ENCODE measurements at places on chromosomes 5 and 9. TPM values are rescaled to one million over a fixed set of nuclear protein-coding genes. Genes with fewer than 3 reads are reported as not detected.

GRCh38 chr5:80238097-80238496, 17.8 kb downstream of the SERINC5 start:
- no peak for DNase-seq

- no peak for DNase-seq
Measured at GRCh38 chr5:138448481-138449398, 9.9 kb downstream of the REEP2 start.

DNA sequence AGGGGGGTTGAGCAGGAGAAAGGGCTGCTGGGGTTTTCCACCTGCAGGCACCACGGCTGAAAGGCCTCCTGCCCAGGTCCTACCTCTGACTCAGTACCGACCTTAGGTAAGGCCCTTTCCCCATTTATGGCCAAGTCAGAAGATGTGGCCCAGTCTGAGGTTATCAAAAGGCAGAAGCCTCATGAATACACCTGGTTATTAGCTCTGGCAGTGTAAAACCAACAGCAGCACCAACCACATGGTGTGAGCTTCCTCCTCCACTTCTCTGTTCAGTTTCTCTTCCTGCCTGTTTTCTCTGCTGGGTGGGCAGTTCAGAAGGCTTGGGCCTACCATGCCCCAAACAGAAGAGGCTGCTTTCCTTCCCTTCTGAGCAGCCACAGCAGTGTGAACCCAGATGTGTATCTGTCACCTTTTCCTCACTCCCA, 86.9 kb downstream of the UGCG start:
- peak; percentile 19 for DNase-seq

- no peak for DNase-seq
Measured at GRCh38 chr5:29218138-29218537, 1975.3 kb upstream of the CDH6 start.

- no peak for DNase-seq
Measured at GRCh38 chr5:173742432-173742816, 126.0 kb upstream of the BOD1 start.

DNA sequence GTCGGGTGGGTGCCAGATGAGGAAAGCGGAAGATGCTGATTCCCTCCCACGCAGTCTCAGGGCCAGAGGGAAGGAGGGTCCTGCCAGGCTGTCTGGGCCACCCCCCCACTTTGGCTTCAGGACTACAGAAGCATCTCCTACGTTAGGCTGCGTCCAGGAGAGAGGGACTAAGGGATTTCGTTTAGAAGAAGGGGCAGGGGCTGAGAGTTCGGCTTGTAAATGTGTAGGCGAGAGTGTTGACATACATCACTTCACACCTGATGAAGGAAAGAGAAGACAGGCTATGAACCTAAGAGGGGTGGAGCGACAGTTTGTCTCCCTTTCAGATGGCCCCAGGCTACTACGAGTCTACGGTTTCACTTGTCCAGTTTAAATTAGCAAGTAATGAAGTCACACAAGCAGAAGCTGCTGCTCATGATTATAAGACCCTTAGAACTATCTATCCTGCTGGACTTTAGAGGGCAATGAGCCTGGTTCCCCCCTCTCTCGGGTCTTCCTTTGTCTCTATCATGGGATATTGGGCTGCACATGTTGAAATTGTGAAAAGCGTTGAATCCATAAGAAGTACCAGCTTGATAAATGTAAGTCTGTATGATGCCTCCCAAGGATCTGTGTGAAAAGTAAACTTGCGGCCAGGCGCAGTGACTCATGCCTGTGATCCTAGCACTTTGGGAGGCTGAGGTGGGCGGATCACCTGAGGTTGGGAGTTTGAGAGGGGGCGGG, 193.0 kb downstream of the AOPEP start:
- DNase-seq = no peak

- peak; percentile 85 for DNase-seq
Measured at GRCh38 chr5:177357459-177358351, at the start of gene RGS14. RGS14 (plus strand) TSS chr5:177357924; CDS start chr5:177358025, 101 bp downstream.

GRCh38 chr5:94992325-94992724, 292.6 kb downstream of the MCTP1 start:
- no peak for DNase-seq

DNA sequence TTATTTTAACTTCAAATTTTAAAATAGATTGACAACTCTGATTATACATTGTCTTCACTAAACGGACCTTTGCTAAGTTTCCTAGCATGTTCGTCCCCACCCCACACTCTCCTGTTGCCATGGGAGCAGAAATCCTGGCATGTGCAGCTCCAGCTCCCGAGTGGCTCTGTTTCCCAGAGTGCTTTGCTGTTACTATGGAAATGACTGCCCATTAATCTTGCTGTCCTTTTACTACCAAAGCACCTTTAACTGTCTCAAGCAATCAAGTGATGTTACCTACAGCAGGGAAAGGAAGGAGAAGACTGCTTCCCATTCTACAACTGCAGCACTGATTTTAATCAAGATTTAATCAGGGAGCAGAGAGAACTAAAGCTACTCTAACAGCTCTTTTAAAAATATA, 212.0 kb upstream of the KIF2A start:
- no peak for DNase-seq

DNA sequence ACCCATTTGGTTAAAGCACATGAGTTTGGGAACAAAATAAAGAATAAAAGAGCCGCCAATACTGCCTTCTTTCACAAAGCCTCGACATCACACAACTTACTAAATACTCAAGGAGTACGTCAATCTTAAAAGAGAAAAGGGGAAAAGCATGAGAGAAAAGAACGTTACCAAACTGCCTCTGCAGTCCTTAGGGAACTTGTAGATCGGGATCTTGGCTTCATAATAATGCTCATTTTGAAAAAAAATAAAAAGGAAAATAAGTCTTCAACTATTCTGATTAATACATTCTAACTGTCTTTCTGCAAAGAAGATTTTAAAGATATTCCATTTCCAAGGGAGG, 618.4 kb downstream of the PDE4D start:
- DNase-seq = no peak

GRCh38 chr5:149264439-149265067, 7.1 kb upstream of the AFAP1L1 start:
- DNase-seq = no peak

The NUTM2F gene
- not detected for polyA plus RNA-seq

The CCDC192 gene
- polyA plus RNA-seq = not detected

The PCDHGA1 gene
- not detected for polyA plus RNA-seq

The FOXD4L5 gene
- polyA plus RNA-seq = not detected

The LCNL1 gene
- polyA plus RNA-seq = not detected

The NMUR2 gene
- polyA plus RNA-seq = not detected

The GABBR2 gene
- polyA plus RNA-seq = not detected

The FOXD1 gene
- not detected for polyA plus RNA-seq

The PCDHGA7 gene
- not detected for polyA plus RNA-seq

Measured in immature natural killer cell (primary cell).